ENCODE measurements at places on chromosomes 1 and 21.

DNA sequence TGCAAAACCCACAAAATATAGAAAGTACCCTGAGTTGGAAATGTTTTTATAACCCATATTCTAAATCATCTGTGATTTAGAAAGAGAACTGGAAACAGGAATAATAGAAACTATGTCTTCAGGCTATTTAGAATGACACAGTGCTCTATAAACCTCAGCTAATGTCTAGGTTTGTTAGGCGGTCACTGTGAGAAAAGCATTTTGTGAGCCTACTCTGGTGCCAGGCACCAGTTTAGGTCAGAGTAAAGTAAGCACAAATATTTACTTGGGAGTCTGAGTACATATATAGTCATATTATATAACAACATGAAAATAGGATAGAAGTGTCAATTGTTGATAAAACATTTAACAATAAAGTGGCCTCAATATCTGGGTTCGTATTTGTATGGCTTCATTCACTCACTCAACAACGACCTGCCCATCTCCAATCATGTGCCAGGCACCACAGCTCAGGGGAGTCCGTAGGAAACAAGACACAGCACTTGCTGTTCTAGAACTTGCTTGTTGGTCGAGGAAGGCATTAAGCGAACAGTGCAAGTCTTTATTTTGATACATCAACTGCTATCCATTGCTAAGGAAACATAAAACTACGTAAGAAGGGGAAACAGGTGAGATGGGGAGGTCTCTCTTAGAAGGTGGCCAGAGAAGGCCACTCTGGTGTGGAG lies 37.2 kb downstream of the GNB1 start:
- DNase-seq = no peak

- DNase-seq = no peak
Measured at GRCh38 chr1:59165353-59165752, 131.5 kb upstream of the FGGY start.

GRCh38 chr1:227729881-227730629 lies 5.0 kb downstream of the JMJD4 start:
- DNase-seq = no peak

GRCh38 chr1:68799096-68799495 lies 302.2 kb upstream of the DEPDC1 start:
- no peak for DNase-seq

DNA sequence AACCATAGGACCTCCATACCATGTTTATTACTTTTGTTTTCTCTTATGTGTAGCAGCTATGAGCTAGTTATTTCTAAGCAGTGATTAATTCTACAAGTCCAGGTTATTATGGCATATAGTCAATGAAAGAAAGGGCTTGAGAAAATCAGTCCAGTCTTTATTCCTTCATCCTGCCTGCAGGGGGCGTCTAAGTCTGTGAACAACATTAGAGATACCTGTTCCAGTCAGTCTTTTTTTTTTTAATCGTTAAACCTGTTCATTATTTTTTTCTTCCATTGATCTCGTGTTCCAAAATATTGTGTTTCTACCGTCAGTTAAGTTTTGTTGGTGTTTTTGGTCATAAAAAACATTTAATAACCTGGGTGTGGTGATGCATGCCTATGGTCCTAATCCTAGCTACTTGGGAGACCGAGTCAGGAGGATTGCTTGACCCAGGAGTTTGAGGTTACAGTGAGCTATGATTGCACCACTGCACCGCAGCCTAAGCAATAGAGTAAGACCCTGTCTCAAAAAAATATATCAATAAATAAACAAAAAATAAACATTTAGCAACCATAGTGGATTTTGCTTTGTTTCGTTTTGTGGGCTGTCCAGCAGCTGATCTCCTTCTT lies 29.4 kb upstream of the CD2 start:
- peak; percentile 19 for DNase-seq

- no peak for DNase-seq
Measured at GRCh38 chr21:46115441-46116188, 17.7 kb downstream of the COL6A2 start.

- peak; percentile 10 for DNase-seq
Measured at GRCh38 chr1:226185141-226186036, 1.2 kb downstream of the ACBD3 start.

DNA sequence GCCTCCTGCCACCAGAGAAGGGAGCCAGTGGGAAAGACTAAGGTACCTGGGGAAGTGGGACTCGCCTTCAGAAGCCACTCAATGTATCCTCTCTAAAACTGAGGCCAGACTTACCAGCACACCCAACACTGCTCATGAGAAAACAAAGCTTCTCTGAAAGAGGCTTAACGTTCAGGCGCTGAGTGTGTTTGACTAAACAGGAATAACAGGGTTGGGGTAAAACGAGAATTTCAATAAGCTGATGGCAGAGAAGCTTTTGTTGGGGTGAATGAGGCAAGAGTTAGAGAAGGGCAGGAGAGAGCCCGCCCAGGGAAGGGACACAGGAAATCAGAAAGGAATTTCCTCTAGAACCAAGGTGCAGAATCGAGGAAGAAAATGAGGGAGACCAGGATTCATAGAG lies 1.7 kb upstream of the SPRR3 start:
- no peak for DNase-seq

DNA sequence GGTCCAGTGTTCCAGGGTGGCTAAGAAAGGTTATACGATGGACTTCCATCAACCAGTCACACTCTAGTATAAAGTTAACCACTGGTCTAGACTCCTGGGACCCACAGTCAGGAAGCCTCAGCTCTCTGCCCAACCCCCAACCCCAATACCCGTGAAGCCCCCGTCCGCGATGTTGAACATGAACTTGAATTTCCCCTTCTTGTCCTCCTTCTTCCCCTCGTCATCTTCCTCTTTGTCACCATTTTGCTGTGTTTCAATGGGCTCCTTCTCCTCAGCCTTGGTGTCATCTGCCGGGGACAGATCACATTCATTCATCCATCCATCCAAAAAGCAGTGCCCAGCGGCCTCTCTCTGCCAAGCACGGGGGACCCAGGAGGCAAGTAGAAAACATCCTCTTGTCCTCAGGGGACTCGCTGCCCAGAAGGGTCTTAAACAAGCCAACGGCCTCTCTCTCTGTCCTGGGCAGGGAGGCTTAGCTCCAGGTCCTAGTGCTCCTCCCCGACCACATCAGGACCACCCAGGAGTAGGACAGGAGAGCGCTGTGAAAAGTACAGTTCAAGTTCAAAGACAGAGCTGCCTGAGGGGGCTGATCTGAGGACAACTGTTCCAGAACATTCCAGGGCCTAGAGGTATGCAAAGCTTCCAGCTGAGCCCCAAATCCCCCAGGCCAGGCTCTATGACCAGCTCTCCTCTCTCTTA lies 66.5 kb downstream of the KCNAB2 start:
- DNase-seq = no peak

GRCh38 chr1:52502789-52503188 lies 50.1 kb downstream of the TUT4 start:
- no peak for DNase-seq

DNA sequence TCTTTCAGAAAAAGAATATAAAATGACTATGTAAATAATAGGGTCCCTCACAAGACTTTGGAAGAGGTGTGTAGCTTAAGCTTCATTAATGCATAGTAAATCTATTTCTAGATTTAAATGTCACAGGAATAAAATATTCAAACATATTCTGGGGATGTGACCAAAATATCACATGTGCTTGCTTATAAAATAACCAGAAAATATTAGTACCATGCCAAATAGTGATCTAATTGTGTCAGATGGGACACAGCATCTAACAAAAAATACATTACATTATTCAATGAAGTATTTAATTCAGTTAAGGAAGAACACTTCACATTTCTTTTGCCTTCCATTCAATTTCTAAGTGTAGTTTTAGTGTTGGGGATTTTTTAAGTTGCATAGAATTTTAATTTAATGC lies 179.5 kb downstream of the LRRC40 start:
- DNase-seq = no peak

DNA sequence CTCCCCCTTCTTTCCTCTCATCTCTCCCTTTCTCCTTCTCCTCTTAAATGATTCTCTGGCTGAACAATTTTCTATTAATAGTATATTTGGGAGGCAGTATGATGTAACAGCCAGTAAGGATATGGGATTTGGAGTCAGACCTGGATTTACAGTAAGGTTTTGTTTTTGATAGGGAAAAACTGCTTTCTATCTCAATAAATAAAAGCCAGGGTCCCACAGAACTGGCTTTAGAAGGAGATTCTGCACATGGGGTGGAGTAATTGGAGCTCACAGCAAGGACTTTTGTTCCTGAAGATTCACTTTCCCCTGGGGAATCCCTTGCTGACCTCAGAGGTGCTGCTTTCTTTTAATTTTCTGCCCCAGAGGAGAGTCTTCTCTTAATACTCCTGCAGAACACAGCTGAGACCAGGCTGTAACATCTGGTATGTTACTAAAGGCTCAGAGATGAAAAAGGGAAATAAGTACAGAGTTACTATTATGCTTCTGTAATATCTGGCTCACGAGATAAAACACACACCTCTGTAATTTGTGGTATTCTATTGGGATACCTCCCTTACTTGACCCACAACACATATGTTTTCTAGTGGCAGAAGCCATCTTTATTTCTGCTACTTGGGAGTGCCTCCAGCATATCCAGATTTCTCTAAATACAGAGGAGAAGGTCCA lies 13.4 kb downstream of the EPB41 start:
- no peak for DNase-seq

GRCh38 chr1:45170151-45170742 lies 36.2 kb downstream of the ZSWIM5 start:
- DNase-seq = no peak

GRCh38 chr1:47866601-47867437 lies 130.4 kb downstream of the TRABD2B start:
- no peak for DNase-seq

DNA sequence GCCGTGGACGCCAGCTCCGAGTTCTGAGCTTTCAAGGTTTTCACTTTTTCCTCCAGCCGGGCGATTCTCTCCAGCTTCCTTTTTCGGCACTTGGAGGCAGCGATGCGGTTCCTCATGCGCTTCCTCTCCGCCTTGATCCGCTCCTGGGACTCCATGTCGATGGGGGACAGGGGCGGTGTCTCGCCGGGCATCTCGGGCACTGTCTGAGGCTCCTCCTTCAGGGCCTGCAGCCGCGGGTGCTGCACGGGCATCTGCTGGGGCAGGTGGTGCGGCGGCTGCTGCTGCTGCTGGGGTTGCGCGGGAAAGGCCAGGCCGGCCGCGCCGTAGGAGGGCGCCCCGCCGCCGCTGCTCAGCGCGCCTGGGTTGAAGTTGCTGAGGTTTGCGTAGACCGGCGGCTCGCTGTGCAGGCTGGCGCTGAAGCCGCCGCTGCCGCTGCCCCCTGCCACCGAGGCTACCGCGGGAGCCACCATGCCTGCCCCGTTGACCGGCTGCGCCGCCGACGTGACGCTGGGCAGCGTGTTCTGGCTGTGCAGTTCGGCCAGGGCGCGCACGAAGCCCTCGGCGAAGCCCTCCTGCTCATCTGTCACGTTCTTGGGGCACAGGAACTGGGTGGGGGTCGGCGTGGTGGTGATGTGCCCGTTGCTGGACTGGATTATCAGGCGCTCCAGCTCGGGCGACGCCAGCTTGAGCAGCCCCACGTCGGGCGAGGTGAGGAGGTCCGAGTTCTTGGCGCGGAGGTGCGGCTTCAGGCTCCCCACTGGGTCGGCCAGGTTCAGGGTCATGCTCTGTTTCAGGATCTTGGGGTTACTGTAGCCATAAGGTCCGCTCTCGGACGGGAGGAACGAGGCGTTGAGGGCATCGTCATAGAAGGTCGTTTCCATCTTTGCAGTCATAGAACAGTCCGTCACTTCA lies 1.4 kb downstream of the JUN start:
- DNase-seq = peak; percentile 35

DNA sequence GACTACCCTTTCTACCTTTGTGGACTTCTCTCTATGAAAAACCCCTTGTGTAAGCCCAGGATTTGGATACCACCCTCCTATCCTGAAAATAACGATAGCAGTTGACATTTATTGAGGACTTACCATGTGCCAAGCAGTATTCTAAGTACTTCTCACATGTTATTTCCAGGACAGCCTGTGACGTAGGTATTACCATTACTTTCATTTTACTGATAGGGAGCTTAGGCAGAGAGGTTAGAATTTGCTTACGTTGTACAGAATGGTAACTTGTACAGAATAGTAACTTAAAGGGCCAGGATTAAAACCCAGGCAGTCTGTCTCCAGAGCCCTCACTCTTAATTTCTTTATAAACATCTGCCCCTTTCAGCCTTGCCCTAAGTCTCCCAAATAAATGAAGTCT lies 138.3 kb downstream of the NTMT2 start:
- DNase-seq = no peak

DNA sequence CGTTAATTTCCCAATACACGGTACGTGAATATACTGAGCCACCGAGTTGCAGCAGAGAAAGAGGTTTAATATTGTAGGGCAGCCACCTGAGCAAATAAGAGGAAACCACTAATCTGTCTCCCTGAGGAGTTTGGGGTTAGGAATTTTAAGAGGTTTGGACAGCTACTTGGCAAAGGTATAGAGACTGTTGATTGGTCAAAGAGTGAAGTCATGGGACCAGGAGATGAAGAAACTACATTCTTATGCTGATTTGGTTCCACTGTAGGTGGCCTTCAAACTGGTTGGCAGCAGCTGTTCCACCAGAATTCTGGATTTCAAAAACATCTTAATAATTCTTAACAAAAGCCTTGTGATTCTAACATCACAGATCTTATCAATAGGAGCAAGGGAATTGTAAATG lies 485.4 kb upstream of the PRMT6 start:
- DNase-seq = no peak

DNA sequence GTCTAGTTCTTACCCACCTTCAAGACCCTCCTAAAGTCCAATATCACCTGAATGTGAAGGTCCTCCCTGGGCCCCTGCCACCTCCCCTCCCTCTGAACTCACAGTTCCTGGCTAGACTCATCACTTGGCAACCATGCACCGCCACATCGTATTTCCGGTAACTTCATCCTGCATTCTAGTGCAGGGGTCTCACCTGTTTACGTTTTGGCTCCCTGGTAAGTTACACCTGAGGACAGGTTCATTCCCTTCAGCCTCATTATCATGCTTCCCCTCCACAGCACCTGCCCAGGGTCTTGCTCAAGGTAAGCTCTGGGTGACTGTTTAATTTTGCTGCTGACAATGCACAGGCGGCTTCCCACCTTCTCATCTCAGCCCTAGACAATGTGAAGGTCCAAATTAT lies 93.1 kb downstream of the MIS18A start:
- DNase-seq = no peak

GRCh38 chr1:235075048-235075776 lies 53.4 kb downstream of the TOMM20 start:
- no peak for DNase-seq

GRCh38 chr1:15876357-15877055 lies 29.0 kb downstream of the SPEN start:
- DNase-seq = no peak

- DNase-seq = no peak
Measured at GRCh38 chr1:24952413-24952841, 22.4 kb upstream of the RUNX3 start.
